Germinal center (tissue), 1 donor: ENCODE measurements at places on chromosomes 11 and 22.

DNA sequence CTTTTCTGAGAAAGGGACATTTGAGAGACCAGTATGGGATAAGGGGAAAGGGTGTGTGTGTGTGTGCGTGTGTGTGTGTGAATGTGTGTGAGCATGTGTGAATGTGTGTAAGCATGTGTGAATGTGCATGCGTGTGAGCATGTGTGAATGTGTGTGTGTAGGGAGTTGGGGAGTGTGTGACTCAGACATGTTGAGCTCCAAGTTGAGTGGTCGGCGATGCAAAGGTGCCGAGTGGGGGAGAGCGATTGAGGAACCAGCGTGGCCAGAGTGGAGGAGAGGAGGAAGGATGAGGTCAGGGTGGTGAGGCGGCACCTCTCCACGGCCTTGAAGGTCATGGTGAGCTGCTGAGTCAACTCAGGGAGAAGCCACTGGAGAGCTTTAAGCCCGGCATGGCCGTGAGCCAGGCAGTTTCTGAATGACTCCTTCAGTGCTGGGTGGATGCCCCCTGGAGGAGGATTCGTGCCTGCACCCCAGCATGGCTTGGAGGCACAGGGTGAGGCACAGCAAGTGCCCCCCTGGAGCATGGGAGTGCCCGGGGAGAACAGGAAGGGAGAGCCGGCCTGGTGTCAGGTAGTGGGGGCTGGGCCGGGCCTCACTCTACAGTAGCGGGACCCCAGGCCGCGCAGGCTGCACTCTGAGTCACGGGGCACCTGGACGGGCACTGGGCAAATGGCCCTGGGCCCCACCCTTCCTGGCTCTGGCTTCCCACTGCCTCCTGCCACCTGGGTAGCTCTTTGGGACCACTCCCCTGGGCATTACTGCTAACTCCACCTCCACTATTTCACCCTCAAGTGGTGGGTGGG lies 8.2 kb upstream of the CCDC88B start:
- DNase-seq, result peak; percentile 71

GRCh38 chr22:38469306-38469781 lies 1.4 kb downstream of the KDELR3 start:
- DNase-seq, result no peak

- DNase-seq, result no peak
These were observed 766 bp upstream of the ZNHIT2 start for GRCh38 chr11:65118097-65118837.

GRCh38 chr11:42545954-42546353 lies 765.8 kb upstream of the API5 start:
- DNase-seq, result no peak

GRCh38 chr11:114163830-114164401 lies 104.4 kb downstream of the ZBTB16 start:
- DNase-seq, result no peak

DNA sequence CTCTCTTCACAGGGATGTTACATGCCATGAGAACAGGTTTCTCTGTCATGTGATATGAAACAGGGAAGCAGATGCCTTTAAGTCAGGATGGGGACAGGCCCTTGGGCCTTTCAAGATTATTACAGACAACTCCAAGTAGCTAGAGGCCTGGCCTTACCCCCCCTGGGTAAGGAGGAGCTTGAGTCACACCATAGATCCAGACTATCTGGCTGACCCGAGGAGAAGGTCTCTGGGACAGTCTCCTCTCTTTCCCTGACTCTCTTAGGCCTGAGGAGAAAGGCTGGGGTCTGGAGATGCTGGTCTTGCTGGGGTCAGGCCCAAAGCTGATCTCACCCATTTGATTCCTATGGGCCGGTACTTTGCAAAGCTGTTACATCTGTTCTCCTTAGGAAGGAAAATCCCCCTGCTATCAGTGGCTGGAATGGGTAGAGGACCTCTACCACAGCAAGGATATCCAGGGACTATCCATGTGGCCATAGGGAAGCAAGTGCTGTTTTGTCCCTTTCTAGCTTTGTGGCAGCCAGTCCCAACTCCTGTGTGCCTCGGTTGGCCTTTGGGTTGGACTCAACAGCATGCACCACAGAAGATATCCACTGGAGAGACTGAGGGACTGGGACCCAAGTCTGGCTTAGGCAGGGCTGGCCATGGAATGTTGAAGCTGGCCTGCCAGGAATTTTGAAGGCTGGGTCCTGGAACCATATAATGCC lies 25.2 kb downstream of the RELT start:
- DNase-seq, result no peak

- DNase-seq, result no peak
These were observed 40.3 kb upstream of the ATXN10 start for GRCh38 chr22:45631140-45631840.

DNA sequence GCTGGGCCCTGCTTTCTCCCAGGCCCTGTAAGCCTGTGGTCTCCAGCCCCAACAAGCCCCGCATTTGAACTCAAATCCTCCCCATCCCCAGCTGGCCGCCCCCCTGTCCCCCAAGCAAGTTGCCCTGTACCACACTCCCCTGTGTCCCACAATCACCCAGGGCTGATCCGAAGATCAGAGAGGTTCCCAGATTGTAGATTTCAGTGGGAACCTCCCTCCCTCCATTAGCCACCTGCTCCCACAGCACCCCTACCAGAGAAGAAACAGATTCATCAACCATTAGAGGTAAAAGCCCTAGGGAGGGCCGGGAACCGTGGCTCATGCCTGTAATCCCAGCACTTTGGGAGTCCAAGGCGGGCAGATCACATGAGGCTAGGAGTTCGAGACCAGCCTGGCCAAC lies 107.5 kb downstream of the FEZ1 start:
- DNase-seq, result no peak

DNA sequence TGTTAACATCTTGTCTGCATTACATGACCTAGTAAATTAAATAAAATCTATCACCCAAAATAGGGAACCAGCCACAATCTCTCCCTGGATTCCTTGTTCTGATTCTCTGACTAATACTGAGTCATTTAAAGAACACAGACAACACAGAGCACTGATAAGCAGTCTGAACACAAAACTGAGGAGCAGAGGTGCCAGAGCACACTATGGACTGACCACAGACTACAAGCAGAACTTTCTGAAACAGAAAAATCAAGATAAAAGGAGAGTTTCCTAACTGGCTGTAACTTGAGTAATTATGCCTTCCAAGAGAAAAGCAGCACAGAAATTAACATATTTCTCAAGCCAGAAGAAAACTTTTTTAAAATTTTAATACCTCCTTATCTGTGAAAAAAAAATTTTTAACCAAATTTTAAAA lies 128.8 kb downstream of the SGSM3 start:
- no peak for DNase-seq

- DNase-seq, result no peak
These were observed 15.4 kb downstream of the SHANK2 start for GRCh38 chr11:71236836-71237475.

- DNase-seq, result no peak
These were observed 96.1 kb downstream of the FDX1 start for GRCh38 chr11:110525883-110526282.

DNA sequence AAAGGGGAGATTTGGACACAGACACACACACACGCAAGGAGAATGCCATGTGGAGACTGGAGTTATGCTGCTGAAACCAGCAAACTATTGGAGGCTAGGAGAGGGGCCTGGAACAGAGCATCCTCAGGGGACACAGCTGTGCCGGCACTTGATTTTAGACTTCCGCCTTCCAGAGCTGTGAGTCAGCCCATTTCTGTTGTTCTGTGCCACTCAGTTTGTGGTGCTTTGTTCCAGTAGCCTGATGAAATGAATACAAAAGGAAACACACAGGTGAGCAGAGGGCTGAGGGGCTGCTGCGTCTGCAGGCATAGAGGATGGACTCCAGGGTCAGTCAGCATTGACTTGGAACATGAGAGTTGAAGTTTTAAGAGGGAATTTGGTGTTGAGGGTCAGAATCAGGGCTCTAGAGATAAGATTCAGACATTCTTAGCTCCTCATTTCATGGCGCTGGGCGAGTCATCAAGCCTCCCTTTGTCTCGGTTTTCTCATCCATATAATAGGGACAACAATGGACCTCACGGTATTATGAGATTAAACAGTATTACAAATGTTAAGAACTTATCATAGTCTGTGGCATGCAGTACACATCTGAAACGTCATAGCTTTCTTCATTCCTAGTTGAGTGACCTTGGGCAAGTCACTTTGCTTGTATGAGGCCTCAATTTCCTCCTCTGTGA lies 191.0 kb downstream of the MIAT start:
- no peak for DNase-seq

DNA sequence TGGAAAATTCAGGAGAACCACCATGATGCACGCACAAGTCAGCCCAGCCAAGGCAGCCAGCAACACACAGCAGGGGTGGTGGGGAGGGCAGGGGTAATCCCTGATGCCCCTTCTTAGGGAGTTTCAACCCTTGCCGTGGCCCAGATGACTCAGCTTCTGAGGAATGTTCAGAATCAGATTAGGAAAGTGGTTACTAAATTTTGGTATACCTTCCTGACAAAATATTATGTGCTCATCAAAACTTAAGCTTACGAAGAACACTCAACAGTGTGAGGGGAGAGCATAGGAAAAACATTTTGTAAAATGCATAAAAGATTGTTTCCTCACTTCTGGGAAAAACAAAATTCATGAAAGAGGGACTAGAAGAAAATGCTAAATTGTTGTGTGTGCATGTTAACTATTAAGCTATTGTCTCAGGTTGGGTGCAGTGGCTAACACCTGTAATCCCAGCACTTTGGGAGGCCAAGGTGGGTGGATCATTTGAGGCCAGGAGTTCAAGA lies 32.1 kb downstream of the SERPIND1 start:
- no peak for DNase-seq

DNA sequence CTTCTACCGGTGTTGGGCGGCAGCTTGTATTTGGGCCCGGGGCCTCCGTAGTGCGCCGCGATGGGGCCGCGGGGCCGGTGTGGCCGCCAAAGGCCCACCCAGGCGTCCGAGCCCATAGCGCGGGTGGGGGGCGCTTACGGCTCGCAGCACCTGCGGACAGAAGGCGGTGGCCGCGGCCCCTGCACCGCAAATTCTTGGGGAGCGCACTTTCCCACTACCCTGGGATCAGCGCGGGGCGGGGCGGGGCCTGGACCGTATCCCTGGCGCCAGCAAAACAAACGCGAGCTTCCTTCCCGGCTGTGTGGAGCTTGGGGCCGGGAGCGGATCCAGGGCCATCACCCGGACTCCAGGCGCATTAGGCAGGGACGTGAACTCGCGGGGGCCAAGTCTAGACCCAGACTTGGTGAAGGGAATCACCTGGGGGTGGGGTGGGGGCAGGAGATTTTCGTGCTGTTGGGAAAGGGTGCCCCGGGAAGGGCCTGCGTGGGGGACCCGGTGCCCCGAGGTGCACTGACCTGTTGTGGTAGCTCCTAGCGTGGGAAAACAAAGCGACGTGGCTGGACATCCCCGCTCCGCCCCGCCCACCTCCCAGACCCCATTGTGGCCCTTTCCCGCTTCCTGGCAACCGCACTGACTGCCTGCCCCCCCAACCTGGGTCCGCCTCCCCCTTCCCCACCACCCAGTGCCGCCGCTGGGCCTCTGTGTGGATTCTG lies 2.3 kb upstream of the TYMP start:
- no peak for DNase-seq

GRCh38 chr11:134040386-134041302 lies 28.2 kb upstream of the JAM3 start:
- no peak for DNase-seq

- DNase-seq, result no peak
These were observed 38.8 kb downstream of the MICAL3 start for GRCh38 chr22:17985606-17986005.

DNA sequence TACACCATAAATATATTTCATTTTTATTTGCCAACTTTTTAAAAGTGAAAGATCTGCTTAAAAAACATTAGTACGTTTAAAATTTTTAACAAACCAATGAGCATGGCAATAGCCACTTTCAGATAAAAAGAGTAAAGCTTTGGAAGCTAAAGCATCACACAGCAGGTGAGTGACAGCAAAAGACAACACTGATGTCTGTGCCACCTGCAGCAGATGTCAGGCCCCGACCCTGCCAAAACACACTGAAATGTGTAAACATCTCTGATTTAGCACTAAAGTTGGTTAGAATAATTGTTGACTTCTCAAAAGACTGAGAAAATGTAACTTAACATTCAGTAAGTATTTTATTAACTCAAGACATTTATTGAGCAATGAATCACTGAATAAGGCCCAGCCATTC lies 232.9 kb downstream of the DLG2 start:
- no peak for DNase-seq

DNA sequence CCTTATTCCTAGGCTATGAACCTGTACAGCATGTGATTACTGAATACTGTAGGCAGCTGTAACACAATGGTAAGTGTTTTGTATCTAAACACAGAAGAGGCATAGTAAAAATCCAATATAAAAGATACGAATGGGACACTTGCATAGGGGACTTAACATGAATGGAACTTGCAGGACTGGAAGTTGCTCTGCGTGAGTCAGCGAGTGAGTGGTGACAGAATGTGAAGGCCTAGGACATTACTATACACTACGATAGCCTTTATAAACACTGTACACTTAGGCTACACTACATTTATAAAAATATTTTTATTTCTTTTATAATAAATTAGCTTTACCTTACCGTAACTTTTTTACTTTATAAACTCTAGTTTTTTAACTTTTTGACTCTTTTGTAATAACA lies 81.1 kb downstream of the PGR start:
- no peak for DNase-seq

DNA sequence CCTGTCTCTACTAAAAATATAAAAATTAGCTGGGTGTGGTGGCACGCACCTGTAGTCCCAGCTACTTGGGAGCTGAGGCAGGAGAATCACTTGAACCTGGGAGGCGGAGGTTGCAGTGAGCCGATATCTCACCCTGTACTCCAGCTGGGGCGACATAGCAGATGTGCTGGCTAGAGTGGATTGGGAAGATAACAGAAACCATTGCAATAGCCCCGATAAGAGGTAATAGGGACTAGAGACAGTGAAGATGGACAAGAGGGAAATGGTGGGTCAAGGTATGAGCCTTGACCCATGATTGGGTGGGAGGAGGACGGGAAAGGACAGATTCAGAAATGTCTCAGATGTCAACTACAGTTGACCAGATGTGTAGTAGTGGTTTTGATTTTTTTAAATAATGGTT lies 6.1 kb downstream of the SWAP70 start:
- DNase-seq, result no peak

- DNase-seq, result no peak
These were observed 14.8 kb upstream of the IL2RB start for GRCh38 chr22:37164505-37164887.

GRCh38 chr22:49756676-49757075 lies 71.0 kb downstream of the BRD1 start:
- DNase-seq, result no peak

DNA sequence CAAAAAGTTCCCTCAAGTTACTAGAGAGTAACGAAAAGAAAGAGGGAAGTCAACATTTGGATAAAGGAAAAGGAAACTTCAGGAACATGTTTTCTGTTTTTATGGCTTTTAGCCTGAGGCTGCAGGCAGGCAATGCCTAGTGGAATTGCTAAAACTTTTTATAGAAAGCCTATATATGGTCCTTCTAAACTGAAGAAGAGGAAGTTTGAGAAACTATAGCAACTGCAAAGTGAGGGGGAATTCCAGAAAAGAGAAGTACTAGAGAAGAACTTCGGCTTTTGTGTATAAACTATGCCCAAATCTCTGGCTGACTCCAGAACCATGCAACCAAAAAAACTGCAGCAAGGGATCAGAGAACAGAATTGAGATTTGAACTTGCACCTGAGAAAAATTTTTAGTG lies 74.3 kb upstream of the ARHGAP42 start:
- DNase-seq, result no peak
